ENCODE measurements at places on chromosomes 12 and 14. TPM values are rescaled to one million over a fixed set of nuclear protein-coding genes. Genes with fewer than 3 reads are reported as not detected.
A peak's percentile ranks its signal among the peaks of the same experiment; 100 is the strongest.

DNA sequence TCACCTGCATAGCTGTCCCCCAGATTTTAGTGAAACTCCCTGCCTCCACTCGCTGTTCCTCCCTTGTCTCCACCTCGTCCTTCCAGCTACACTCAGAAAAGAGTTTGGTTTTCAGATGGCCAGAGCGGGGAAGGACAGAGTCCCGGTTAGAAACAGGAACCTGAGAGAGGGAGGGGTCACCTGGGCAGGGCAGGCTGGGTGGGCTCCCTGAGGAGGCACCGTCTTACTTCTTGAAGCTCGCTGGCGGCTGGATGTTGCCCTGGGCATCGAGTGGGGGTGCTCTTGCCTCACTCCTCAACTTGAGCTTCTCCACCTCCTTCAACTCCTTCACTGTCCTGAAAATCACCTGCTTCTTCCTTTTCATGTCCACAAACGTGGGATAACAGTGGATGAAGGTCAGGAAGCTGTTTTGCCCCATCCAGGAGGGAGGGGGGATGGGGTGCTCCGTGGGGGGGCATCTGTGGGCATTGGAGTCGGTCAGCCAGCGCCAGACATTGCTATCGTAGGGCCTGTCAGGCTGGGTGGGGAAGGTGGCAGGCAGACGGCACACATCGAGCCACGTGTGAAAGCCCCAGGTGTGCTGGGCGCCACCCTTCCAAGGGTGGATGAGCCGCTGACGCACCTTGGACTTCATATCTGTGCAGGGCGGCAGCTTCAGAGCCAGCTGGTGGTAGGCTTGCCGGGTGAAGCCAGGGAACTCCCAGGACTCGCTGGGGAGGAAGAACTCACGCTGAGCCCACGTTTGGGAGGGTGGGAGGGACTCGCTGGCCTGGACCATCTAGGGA lies 2.0 kb downstream of the TEX52 start:
- H3K4me3 ChIP-seq = no peak overlapping the region
- no peaks in the 10 kb centered on the region for H3K27me3 ChIP-seq
- H3K36me3 ChIP-seq = peaks cover 3% of the 10 kb centered on the region
- peaks cover 2% of the 10 kb centered on the region for H3K4me1 ChIP-seq
- no peak for DNase-seq
- H3K27ac ChIP-seq = no peak overlapping the region

The SERPINA12 gene
- total RNA-seq = not detected

DNA sequence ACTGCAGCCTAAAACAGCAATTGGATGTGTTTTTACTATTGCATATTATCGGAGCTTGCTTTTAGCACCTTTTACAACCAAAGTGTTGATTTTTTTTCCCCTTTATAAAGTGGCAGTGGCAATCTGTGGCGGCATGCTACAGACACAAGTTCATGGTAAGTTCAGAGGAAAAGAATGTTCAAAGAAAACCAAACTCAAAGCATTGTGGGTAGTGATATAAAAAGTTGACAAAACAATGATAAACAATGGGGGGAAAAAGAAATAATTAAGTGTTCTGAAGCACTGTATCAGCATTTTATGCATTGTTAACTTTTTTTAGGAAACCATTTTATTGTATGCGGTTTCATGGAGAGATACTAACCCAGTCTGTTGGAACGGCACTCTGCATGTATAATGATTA lies 492.0 kb upstream of the SOX5 start:
- H3K4me3 ChIP-seq = no peak overlapping the region
- DNase-seq = no peak
- no peaks in the 10 kb centered on the region for H3K27me3 ChIP-seq
- no peaks in the 10 kb centered on the region for H3K36me3 ChIP-seq

GRCh38 chr14:69040353-69040752 lies 61.3 kb upstream of the ACTN1 start:
- no peaks in the 10 kb centered on the region for H3K4me1 ChIP-seq
- H3K4me3 ChIP-seq = no peak overlapping the region

GRCh38 chr14:105929327-105930081 lies 403.1 kb downstream of the TMEM121 start:
- H3K27me3 ChIP-seq = peaks cover 25% of the 10 kb centered on the region
- no peaks in the 10 kb centered on the region for H3K36me3 ChIP-seq
- H3K4me1 ChIP-seq = no peaks in the 10 kb centered on the region
- DNase-seq = no peak

GRCh38 chr14:77270361-77271112 lies 469 bp downstream of the NGB start:
- no peak overlapping the region for H3K27ac ChIP-seq
- H3K27me3 ChIP-seq = peaks cover 45% of the 10 kb centered on the region
- DNase-seq = no peak
- no peaks in the 10 kb centered on the region for H3K36me3 ChIP-seq
- H3K4me1 ChIP-seq = no peaks in the 10 kb centered on the region

The AQP6 gene
- total RNA-seq = not detected

GRCh38 chr12:41437563-41437962 lies 249.4 kb downstream of the PDZRN4 start:
- no peaks in the 10 kb centered on the region for H3K36me3 ChIP-seq
- H3K27ac ChIP-seq = no peak overlapping the region
- H3K4me3 ChIP-seq = no peak overlapping the region
- peaks cover 4% of the 10 kb centered on the region for H3K4me1 ChIP-seq
- peaks cover 2% of the 10 kb centered on the region for H3K27me3 ChIP-seq

The CPSF2 gene
- 107 TPM for total RNA-seq

DNA sequence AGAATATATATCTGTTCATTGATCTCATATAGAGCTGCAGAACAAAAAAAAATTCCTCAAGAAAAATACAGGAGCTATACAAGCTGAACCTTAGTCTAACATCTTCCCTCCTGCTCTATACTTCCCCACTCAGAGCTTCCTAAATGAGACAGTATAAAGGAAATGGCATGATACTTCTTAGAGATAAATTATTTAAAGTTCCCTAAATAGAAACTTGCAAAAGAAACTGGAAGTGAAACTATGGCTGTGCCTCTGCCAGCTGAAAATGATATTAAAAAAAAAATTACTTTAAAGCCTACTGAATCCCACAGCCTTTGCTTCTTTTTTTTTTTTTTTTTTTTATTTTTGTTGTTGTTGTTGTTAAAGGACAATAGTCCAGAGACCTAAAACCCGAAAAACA lies 11.6 kb upstream of the NEK9 start:
- peak overlapping the region; percentile 31 for H3K4me3 ChIP-seq
- no peaks in the 10 kb centered on the region for H3K27me3 ChIP-seq
- no peak for DNase-seq
- H3K27ac ChIP-seq = peak overlapping the region; percentile 58
- H3K4me1 ChIP-seq = peaks cover 35% of the 10 kb centered on the region

The FSCB gene
- not detected for total RNA-seq

- no peak overlapping the region for H3K4me3 ChIP-seq
- peaks cover 16% of the 10 kb centered on the region for H3K27me3 ChIP-seq
- H3K36me3 ChIP-seq = no peaks in the 10 kb centered on the region
- no peak for DNase-seq
- peaks cover 10% of the 10 kb centered on the region for H3K4me1 ChIP-seq
- no peak overlapping the region for H3K27ac ChIP-seq
Observed at GRCh38 chr14:21313512-21313911, 33.6 kb downstream of the RPGRIP1 start.

The DBX2 gene
- not detected for total RNA-seq

The MSI1 gene
- total RNA-seq = 0.07 TPM
